Endodermal cell (in vitro differentiated cells): ENCODE measurements at places on chromosomes 12 and 14. TPM values are rescaled to one million over a fixed set of nuclear protein-coding genes. Genes with fewer than 3 reads are reported as not detected.

The ACSM4 gene
- 14.6 and 15.3 TPM in 2 replicates for total RNA-seq

The STRAP gene
- 141 to 196 TPM (median 188 TPM) in 3 replicates for total RNA-seq

The GLT8D2 gene
- 0.69 to 1.8 TPM (median 1.7 TPM) in 3 replicates for total RNA-seq

The RNF212B gene
- total RNA-seq, result 1.7 TPM in 1 of 3 replicates, not detected in the others

The ADAM20 gene
- total RNA-seq, result 0.86 and 1.6 TPM in 2 replicates

The KIF26A gene
- total RNA-seq, result 16.8 to 36.9 TPM (median 36.7 TPM) in 3 replicates

The VDR gene
- 0.13 TPM in 1 of 3 replicates, not detected in the others for total RNA-seq

The TAPBPL gene
- 0.55 to 0.80 TPM (median 0.63 TPM) in 3 replicates for total RNA-seq

The TSHR gene
- total RNA-seq, result not detected in 2 replicates

The PZP gene
- 1.3 TPM in 1 of 3 replicates, not detected in the others for total RNA-seq

The USP15 gene
- total RNA-seq, result 22.5 to 29.1 TPM (median 25.6 TPM) in 3 replicates

The SLC17A8 gene
- total RNA-seq, result 0.23 to 0.35 TPM in 2 of 3 replicates, not detected in the other

The GPRC5D gene
- not detected in 2 replicates for total RNA-seq

The FOXM1 gene
- total RNA-seq, result 147 and 152 TPM in 2 replicates

The ABCC9 gene
- total RNA-seq, result 0.07 TPM in 1 of 2 replicates, not detected in the other

The NOS1 gene
- total RNA-seq, result 0.33 to 0.42 TPM (median 0.38 TPM) in 3 replicates

The FOXJ2 gene
- 10.3 to 20.8 TPM (median 10.8 TPM) in 3 replicates for total RNA-seq

The FAIM2 gene
- 0.25 TPM in 1 of 2 replicates, not detected in the other for total RNA-seq

The PLBD1 gene
- 32.5 and 37.5 TPM in 2 replicates for total RNA-seq

The HOTAIR gene
- not detected in 2 replicates for total RNA-seq

The PROX2 gene
- not detected in 2 replicates for total RNA-seq

The TAS2R8 gene
- total RNA-seq, result not detected in 2 replicates

The KRT80 gene
- total RNA-seq, result 0.09 TPM in 1 of 3 replicates, not detected in the others

The LRRC10 gene
- not detected in 2 replicates for total RNA-seq

The PHETA1 gene
- total RNA-seq, result 16.0 and 19.2 TPM in 2 replicates
